GM10248 (cell line): ENCODE measurements at places on chromosomes 12 and 14.

DNA sequence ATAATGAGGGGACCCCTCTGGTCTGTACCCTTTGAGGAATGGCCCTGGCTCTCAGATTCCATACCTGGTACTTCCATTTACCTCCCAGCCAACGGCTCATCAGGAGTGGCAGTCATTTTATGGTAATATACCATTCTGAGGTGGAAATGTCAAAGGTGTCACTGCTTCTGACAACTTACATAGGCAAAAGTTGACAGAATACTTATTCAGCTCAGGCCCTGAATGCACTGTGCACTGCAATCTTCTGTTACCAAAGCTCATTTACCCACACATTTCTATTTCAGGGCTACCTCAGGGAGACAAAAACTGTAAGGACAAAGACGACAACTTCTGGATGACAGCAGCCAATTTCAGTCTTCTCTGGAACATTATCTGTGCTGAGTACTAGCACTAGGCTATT lies 212.2 kb upstream of the TMEM260 start:
- no peak for DNase-seq

DNA sequence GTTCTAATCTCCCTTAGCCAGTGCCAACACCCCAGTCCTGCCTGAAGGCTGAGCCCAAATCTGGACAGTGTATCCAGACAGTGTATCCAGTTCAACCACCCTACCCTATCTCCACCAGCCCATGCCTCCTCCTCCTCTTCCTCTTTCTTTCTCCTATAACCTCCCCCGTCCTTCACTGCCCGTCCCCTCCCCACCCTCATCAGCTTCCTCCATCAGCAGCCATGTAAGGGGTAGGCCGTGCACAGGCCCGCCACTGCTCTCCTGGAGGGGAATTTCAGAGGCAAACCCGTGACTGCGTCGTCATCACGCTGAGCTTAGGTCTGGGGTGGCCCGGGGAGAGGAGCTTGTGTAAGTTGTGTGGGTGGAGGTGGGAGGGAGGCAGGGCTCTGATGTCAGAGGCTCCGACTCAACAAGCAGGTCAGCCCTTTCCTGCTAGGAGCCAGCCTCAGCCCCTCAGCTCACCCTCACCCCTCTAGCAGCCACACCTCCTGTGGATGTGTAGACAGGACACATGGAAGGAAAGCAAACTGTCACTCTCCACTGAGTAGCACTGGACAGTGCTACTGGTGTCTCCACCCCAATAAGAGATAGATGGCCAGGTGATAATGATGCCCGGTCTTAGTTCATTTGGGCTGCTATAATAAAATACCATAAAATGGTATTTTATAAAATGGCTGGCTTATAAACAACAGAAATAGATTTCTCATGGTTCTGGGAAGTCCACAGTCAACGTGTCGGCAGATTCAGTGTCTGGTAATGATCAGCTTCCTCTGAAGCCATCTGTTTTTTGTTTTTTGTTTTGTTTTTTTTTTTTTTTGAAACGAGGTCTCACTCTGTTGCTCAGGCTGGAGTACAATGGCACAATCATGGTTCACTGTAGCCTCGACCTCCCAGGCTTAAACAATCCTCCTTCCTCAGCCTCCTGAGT lies 50.5 kb downstream of the IRF2BPL start:
- peak; percentile 91 for DNase-seq

GRCh38 chr12:20950248-20950647 lies 139.7 kb downstream of the SLCO1B3 start:
- peak; percentile 4 for DNase-seq

DNA sequence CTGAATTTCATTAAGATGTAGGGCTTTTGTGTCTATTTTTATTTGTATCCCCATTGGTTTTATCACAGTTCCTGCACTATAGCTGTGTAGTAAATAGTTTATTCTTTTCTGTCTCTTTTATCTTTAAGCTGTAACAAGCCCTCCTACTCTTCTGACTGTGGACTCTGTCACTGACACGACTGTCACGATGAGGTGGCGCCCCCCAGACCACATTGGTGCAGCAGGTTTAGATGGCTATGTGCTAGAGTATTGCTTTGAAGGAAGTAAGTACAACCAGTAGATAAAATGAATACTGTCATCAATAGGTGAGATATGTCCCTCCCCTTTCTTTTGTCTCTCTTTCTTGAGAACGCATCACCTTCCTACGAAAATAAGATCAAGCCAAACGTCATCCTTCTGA lies 34.1 kb upstream of the CHPT1 start:
- DNase-seq = no peak

DNA sequence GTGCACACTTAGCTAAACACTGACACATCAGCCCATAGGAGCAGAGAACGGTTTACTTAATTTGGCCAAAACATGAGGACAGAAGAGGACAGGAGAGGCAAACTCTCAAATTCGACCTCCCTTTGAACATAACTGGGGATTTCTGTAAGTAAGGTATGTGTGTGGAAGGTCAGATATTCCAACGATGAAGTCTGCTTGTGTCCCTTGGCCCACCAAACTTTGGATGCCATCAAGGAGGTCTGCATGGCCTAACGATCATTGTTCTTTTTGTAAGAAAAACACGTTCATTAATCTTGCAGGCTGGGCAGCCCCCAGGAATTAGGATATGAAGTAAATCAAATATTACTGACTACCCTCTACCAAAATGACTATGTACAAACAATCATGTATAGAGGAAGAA lies 908.5 kb upstream of the ATXN7L3B start:
- no peak for DNase-seq

DNA sequence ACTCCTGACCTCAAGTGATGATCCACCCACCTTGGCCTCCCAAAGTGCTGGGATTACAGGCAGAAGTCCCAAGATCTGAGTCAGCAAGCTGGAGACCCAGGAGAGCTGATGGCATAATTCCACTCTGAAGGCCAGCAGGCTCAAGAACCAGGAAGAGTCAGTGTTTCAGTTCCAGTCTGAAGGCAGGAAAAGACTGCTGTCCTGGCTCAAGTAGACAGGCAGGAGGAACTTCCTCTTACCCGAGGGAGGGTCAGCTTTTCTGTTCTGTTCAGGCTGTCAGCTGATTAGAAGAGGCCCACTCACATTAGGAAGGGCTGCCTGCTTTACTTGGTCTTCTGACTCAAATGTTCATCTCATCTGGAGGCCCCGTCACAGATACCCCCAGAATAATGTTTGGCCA lies 206.0 kb upstream of the MYL2 start:
- DNase-seq = no peak

DNA sequence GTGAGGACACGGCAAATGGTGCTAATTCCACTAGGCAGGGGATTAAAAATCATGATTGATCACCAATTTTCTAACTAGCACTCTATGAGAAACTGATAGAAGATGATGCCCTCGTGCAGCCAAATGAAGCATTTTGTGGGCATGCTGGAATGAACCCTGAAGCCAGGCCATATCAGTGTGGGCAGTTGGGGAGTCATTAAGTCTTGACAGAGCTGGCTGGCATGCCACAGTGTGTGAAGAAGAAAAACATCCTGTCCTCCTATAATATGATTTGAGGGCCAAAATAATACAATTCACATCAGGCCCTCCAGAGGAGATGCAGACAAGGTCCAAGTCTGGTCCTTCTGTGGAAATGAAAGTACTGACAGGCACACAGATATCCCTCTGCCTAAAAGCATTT lies 107.1 kb downstream of the TMTC1 start:
- DNase-seq = no peak

GRCh38 chr14:79949906-79950305 lies 261.4 kb downstream of the DIO2 start:
- no peak for DNase-seq

- no peak for DNase-seq
These were observed 312.4 kb upstream of the PRKD1 start for GRCh38 chr14:30240018-30240417.

DNA sequence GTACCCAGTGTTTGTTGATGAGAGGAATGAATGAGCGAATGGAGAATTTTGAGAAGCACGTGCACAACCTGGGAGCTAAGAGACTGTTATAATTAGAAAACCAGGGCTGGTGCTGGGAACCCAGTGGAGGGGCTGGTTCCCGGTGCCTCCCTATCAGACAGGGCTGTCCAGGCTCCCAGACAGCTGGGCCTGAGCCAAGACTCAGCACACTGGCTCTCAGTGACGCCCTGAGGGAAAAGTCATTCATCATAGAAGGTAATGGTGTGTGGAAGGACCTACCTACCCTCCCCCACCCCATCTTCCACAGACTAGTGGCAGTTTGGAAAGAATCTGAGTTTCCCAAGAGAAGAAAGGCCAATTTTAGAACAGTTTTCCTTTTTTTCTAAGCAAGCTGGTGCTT lies 34.7 kb downstream of the KCNA5 start:
- no peak for DNase-seq

DNA sequence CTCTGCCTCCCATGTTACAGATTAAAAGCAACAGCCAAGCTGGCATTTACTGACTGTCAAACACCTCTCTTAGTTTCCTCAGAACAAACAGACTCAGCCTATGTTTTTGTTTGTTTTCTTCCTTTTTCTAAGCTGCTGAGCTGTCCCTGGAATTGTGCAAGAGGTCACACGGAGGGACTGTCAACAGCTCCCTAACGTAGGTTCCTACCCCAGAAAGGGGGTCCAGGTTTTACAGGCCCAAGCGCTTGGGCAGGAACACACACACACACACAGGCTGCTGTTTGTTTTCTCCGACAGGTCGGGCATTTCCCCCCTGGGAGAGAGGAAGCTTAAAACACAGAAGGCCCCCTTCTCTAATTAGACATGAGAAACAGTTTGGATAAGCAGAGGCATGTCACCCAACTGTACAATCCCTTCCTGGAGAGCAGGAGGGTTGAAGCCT lies 739.6 kb upstream of the TBX3 start:
- no peak for DNase-seq
